ENCODE measurements at places on chromosomes 6 and 20.

GRCh38 chr6:111605100-111605751 is 452 bp downstream of the TRAF3IP2 start:
- peaks cover 60% of the 10 kb centered on the region for H3K4me1 ChIP-seq
- peak overlapping the region; percentile 80 for H3K4me3 ChIP-seq
- H3K36me3 ChIP-seq: no peaks in the 10 kb centered on the region
- DNase-seq: no peak
- H3K27ac ChIP-seq: peak overlapping the region; percentile 96

- H3K4me3 ChIP-seq: no peak overlapping the region
- H3K27me3 ChIP-seq: no peaks in the 10 kb centered on the region
Measured at GRCh38 chr6:11615214-11615602, 77.7 kb downstream of the TMEM170B start.

GRCh38 chr6:3270258-3270657 is 11.5 kb downstream of the PSMG4 start:
- DNase-seq: no peak
- no peaks in the 10 kb centered on the region for H3K4me1 ChIP-seq
- H3K27ac ChIP-seq: no peak overlapping the region
- H3K36me3 ChIP-seq: peaks cover 44% of the 10 kb centered on the region
- no peak overlapping the region for H3K4me3 ChIP-seq

GRCh38 chr6:15413466-15414234 is 167.8 kb downstream of the JARID2 start:
- peaks cover 16% of the 10 kb centered on the region for H3K36me3 ChIP-seq
- H3K4me1 ChIP-seq: peaks cover 23% of the 10 kb centered on the region
- H3K27ac ChIP-seq: peak overlapping the region; percentile 32
- no peaks in the 10 kb centered on the region for H3K27me3 ChIP-seq
- DNase-seq: no peak

DNA sequence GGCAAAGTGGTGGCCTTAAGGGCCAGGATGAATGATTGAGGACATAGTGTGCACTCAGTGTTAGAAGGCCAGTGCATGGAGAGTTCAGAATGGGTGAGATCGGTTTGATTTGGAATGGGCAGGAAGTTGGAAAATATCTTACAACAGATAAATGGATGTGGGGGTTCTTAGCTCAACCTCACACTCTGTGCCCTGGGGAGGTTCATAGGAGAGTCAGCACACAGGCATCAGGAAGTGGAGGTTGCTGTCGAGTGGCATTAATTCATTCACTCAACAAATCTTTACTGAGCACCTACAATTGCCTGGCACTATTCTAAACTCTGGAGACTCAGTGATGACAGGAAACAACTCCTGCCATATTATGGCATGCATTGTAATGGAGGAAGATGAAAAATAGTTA is 313.7 kb upstream of the SUPT3H start:
- DNase-seq: no peak
- H3K4me3 ChIP-seq: no peak overlapping the region
- H3K4me1 ChIP-seq: no peaks in the 10 kb centered on the region
- H3K27ac ChIP-seq: no peak overlapping the region
- H3K27me3 ChIP-seq: no peaks in the 10 kb centered on the region

DNA sequence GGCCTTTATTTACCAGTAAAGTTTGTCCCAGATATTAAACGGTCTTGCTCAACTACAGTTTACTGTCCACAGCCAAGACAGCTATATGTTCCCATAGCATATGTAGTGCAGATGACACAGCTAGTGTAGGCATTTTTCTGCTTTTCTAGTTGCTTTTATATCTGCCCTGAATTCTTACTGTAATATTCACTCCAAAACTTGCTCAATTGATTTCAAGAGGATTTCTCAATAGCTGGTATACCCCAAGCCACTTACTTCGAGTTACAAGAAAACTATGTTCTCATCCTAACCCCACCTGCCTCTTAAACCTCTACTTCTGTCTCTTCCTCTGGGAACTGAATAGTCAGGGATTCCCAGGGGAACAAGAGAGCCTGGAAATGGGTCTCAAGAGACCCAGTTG is 18.9 kb upstream of the ROS1 start:
- no peaks in the 10 kb centered on the region for H3K27me3 ChIP-seq
- no peak for DNase-seq
- no peaks in the 10 kb centered on the region for H3K36me3 ChIP-seq

Data from osteocyte (in vitro differentiated cells).